ENCODE measurements at places on chromosomes 3 and 15. TPM values are rescaled to one million over a fixed set of nuclear protein-coding genes. Genes with fewer than 3 reads are reported as not detected.

CHRNA7 gene
- 0.95 TPM for total RNA-seq

ADCY5 gene
- 123 TPM for total RNA-seq

ADAMTS7 gene
- total RNA-seq, result 60.2 TPM

GRCh38 chr3:127730171-127730570 lies 57.4 kb downstream of the ABTB1 start:
- DNase-seq, result no peak

ROBO2 gene
- total RNA-seq, result 9.9 TPM

GRCh38 chr3:37443363-37444035 lies 269.1 kb upstream of the LRRFIP2 start:
- DNase-seq, result no peak

DNA sequence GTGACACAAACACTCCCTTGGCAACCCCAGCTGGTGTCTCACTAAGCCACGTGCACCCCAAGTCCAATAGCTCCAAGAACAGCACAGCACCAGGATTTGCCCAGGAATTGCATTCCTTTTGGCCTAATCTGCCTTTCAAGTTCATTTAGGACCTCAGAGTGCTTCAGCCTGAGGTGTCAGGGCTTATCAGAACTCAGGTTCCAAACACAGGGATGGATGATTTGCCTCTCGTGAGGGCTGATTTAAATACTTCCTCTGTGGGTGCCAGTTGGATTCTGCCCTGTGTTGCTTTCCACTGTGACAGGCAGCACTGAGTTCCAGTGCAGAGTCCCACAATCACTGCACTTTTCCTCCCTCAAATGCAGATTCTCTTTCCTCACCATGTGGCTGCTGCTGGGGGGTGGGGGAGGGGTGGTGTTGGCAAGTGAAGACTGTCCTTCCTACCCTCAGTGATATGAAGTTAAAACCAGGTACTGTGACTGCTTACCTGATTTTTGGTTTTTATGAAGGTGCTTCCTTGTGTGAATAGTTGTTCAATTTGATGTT lies 204.3 kb upstream of the STAC start:
- no peak for DNase-seq
